ENCODE measurements at places on chromosomes 7 and 10. TPM values are rescaled to one million over a fixed set of nuclear protein-coding genes. Genes with fewer than 3 reads are reported as not detected.

Gene PCLO
- 7.4 TPM for total RNA-seq

Gene TUBAL3
- total RNA-seq: 0.49 TPM

Gene VPS37D
- 13.5 TPM for total RNA-seq

Gene TSPAN12
- total RNA-seq: 65.8 TPM

Gene NRP1
- total RNA-seq: 76.2 TPM

Gene ZNF503
- 15.9 TPM for total RNA-seq

Gene TMEM236
- total RNA-seq: 0.46 TPM

Gene NUTM2A
- 0.58 TPM for total RNA-seq

Gene PRPS1L1
- total RNA-seq: not detected

Gene BEND7
- total RNA-seq: 43.5 TPM

Gene PLXNA4
- 5.8 TPM for total RNA-seq

Gene BLNK
- total RNA-seq: 43.9 TPM

Gene LRIT1
- not detected for total RNA-seq

Gene CD36
- total RNA-seq: 35.8 TPM

Gene ASZ1
- total RNA-seq: not detected

Gene VSTM4
- 13.1 TPM for total RNA-seq
